ENCODE measurements at places on chromosomes 16 and 17.

GRCh38 chr16:65114527-65114926 is 7.3 kb downstream of the CDH11 start:
- no peak for DNase-seq

GRCh38 chr17:28975646-28976045 is 24.3 kb upstream of the PHF12 start:
- DNase-seq, result no peak

GRCh38 chr17:7266784-7267183 is 4.5 kb upstream of the CLDN7 start:
- DNase-seq, result no peak

DNA sequence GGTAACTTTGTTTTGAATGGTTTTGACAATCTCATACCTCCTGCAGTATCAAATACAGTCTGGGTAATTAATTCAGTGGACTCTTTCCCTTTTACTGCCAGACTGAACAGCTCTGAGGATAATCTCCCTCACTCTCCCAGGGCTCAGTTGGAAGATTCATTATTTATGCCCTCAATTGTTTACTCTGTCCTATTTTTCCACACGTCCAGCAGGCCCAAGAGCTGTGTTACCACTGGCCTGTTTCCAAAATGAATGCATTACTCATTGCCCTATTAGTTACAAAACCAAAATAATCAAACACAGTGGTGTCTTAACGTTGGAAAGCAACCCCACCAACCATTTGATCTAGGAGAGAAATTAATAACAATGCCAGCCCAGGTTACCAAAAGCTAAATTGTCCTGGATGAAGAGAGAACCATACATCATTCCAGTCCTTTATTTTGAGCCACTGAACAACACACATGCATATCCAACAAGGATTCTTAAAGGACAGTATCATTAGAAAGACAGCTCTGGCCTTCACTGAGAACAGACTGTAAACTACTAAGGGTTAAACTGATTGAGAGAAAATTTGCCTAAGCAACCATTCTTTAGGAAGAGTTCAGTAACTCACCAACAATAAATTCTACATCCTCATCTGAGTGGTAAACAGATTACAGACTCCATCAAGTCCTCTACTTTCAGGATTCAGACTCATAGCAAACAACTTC is 34.5 kb downstream of the FAM222B start:
- DNase-seq, result no peak

- DNase-seq, result no peak
Measured at GRCh38 chr16:75460446-75460845, 4.0 kb downstream of the TMEM170A start.
